ENCODE measurements at places on chromosomes 13 and 19.
A peak's percentile ranks its signal among the peaks of the same experiment; 100 is the strongest.

GRCh38 chr13:94993616-94994015 lies 281.3 kb upstream of the SOX21 start:
- DNase-seq, result no peak

DNA sequence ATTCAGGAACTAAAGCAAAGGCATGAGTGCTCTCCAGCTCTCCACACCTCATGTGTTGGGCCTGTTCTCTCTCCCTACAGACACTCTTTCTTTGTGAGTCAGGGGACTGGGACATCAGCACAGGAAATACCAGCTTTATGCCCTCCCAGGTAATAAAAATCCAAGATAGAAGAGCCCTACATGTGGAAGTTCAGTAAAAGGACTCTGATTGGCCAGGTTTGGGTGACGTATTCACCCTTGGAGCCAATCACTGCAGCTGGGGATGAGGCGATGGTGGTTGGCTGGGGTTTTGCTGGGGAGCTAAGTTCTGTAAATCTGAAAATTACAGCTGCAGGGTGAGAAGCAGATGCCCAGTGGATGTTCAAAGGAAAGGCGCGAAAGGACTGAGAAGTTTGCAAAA lies 32.5 kb downstream of the CCDC70 start:
- DNase-seq, result no peak

- DNase-seq, result no peak
Observed at GRCh38 chr19:1943661-1944087, 2.7 kb downstream of the CSNK1G2 start.

DNA sequence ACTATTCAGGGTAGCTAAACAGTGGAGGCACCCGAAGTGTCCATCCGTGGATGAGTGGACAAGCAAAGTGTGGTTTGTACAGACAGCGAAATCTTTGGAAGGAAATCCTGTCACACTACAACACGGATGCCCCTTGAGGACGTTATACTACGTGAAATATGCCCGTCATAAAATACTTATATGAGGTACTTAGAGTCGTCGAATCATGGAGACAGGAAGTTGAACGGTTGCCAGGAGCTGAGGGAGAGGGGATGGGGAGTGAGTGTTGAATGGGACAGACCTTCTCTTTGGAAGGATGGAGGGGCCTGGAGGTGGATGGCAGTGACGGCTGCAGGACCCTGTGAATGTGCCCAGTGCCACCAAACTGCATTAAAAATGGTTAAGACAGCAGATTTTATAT lies 11.6 kb downstream of the ATP4B start:
- DNase-seq, result no peak

GRCh38 chr13:79533781-79534400 lies 52.9 kb downstream of the NDFIP2 start:
- no peak for DNase-seq

- DNase-seq, result no peak
Observed at GRCh38 chr13:49890376-49890775, 45.8 kb downstream of the SPRYD7 start.

DNA sequence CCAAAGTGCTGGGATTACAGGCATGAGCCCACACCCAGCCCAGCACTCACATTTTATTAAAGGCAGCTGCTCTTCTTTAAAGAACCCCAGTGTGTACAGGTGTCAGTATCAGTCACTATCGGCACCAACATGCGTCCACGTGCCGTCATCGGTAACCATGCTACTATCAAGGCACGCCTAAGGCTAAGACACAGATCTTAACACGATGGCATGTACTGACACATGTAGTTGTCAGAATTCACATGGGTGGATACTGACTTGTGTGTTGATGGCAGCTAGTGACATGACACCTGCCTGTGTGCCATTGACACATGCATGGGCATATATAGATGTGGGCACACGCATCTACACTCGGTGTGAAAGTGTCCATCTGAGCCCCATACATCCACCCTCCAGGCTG lies 12.2 kb upstream of the HIF3A start:
- no peak for DNase-seq

DNA sequence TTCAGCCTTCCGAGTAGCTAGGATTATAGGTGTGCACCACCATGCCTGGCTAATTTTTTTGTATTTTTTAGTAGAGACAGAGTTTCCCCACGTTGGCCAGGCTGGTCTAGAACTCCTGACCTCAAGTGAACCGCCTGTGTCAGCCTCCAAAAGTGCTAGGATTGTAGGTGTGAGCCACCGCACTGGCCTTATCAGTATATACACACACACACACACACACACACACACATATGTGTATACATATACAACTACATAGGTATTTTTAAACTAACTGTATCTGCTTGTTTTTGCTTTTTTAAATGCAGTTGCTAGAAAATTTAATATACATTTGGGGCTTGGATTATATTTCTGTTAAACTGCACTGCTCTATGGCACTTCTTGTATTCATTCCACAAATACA lies 3.1 kb downstream of the CARD8 start:
- no peak for DNase-seq

- DNase-seq, result no peak
Observed at GRCh38 chr13:110239280-110240125, 67.5 kb downstream of the COL4A1 start.

DNA sequence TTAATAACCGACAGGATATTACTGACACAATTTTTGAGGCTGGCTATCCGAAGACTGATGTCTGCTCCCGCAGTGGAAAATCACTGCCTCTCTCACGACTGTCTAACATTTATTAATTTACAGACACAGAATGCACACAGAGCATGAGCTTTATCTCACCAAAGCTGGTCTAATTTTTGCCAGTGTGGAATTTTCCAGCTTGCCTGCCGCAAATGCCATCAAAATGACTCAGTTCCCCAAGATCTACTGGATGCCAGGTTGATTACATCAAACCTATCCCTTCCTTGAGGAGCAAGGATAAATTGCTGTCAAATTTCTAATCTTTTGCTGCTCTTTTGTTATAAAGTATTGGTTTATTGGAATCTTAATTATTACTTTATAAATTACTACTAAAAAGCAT lies 1775.1 kb upstream of the PCDH20 start:
- DNase-seq, result no peak

- no peak for DNase-seq
Observed at GRCh38 chr13:37889102-37889501, 19.5 kb upstream of the TRPC4 start.

DNA sequence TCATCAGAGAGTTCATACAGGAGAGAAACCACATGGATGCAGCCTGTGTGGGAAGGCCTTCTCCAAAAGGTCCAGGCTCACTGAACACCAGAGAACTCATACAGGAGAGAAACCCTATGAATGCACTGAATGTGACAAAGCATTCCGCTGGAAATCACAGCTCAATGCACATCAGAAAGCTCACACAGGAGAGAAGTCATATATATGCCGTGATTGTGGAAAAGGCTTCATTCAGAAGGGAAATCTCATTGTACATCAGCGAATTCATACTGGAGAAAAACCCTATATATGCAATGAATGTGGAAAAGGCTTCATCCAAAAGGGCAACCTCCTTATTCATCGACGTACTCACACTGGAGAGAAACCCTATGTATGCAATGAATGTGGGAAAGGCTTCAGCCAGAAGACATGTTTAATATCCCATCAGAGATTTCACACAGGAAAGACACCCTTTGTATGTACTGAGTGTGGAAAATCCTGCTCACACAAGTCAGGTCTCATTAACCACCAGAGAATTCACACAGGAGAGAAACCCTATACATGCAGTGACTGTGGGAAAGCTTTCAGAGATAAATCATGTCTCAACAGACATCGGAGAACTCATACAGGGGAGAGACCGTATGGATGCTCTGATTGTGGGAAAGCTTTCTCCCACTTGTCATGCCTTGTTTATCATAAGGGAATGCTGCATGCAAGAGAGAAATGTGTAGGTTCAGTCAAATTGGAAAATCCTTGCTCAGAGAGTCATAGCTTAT lies 17.7 kb downstream of the ZNF613 start:
- no peak for DNase-seq

- DNase-seq, result no peak
Observed at GRCh38 chr13:31703780-31704179, 35.5 kb upstream of the RXFP2 start.

DNA sequence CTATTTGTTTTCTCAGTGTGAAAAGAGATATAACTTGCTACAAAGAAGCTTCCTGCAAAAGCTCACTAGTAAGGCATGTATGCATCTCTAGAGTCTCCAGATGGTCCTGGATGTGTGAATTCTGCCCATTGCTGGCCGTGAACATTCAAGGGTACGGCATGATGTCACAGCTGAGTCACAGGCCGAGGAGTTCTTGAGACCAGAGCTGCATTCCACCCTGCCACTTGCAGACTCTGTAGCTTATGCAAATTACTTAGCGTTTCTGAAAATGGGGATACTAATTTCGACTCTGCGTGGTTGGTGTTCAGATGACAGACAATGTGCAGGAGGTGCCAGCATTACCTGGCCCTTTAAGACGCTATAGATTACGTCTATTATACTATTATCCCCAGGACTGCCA lies 470.7 kb downstream of the ZNF536 start:
- no peak for DNase-seq

GRCh38 chr19:16778796-16779411 lies 50.3 kb upstream of the SIN3B start:
- DNase-seq, result peak; percentile 65

DNA sequence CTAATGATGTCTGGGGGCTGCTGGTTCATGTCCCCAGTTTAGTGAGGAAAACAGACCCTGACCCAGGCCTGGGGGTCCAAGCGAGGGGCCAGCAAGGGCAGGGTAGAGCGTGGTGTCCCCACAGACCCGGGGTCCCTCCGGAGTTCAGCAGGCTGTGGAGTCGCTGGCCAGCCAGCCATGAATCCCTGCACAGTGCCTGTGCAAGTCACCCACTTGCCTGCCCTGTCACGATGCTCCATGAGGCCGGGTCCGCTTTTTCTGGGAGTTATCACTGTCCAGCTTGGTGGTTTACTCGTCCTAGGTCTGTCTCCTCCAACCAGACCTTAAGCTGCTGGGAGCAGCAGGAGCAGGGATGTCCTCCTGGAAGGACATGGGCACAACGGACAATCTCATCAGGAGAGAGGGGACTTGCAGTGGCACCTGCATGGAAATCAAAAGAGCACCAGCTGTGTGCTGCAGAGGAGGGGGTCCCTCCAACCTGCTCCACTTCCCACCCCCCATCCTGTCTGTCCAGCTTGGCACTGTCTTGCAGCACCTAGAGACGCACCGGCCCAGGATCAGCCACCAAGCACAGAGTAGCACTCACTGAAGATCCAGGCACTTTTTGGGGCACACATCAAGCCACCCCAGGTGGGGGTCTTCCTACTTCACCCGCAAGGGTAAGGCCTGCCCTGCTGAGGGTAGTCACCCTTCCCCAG lies 121.8 kb downstream of the URI1 start:
- DNase-seq, result no peak

GRCh38 chr13:100673713-100674571 lies 653 bp downstream of the TMTC4 start:
- peak; percentile 59 for DNase-seq

- no peak for DNase-seq
Observed at GRCh38 chr19:16856091-16856490, 26.9 kb downstream of the SIN3B start.

DNA sequence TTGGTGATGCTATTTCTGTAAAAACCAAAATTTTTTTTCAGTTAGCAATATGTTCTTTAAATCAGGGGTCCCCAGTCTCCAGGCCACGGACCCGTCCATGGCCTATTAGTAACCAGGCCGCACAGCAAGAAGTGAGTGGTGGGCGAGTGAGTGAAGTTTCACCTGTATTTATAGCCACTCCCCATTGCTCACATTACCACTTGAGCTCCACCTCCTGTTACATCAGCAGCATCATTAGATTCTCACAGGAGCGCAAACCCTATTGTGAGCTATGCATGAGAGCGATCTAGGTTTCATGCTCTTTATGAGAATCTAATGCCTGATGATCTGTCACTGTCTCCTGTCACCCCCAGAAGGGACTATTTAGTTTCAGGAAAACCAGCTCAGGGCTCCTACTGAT lies 58.9 kb upstream of the SLC7A1 start:
- no peak for DNase-seq

DNA sequence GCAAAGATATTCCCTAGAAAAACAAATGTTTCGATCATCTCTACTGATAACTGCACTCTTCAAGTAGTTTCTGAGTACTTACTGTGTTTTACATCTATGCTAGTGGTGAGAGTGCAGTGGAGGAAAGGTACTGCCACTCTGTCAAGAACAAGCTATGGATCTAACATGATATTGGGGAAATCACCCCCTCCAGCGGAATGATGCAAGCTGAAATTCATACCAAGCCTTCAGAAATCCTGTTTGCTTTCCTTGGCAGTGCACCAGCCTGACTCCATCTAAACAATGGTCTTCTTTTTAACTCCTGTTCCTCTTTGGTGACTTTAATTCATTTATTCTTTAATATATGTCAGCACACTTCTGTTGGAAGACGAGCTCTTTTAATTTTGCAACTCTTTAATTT lies 238.0 kb downstream of the PCDH9 start:
- no peak for DNase-seq
